ENCODE measurements at places on chromosomes 3 and 15.
A peak's percentile ranks its signal among the peaks of the same experiment; 100 is the strongest.

DNA sequence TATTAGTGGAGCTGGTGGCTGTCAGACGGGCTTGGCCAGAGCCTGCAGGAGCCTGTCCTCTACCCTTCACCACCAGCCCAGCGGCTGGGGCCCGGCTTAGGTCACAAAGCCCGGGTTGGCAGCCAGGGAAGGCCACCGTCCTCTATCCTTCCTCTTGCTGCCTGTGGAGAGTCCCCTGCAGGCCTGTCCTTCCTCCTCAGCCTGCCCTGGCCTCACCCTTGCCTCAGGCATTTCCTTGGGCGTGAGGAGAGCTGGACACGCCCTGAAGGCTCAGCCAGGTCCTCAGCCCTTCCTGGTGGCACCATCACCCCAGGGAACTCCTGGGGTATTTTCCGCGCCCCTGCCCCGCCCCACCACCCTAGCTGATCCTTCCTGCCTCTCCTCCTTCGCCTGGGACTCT is 7.7 kb downstream of the CHAC1 start:
- no peak for DNase-seq

DNA sequence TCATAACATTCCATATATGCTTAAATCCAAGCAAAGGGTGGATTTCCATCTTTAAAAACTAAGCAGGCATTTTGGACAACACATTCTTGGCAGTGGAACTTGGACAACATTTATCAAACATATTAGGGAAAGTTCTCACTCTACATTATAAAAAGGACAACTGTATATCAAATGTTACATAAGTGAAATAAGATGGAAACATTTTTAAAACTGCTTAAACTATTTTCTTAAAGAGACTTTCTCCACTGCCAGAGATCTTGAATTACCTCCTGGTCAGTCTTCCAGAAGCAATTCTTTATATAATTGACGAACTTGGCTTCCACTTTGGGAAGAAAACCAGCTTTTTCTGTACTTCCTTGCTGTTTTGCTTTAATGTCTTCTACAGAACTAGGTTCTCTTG is 109.3 kb downstream of the NEO1 start:
- DNase-seq: no peak

- no peak for DNase-seq
These were observed 11.3 kb upstream of the TMEM87A start for GRCh38 chr15:42284551-42284950.

DNA sequence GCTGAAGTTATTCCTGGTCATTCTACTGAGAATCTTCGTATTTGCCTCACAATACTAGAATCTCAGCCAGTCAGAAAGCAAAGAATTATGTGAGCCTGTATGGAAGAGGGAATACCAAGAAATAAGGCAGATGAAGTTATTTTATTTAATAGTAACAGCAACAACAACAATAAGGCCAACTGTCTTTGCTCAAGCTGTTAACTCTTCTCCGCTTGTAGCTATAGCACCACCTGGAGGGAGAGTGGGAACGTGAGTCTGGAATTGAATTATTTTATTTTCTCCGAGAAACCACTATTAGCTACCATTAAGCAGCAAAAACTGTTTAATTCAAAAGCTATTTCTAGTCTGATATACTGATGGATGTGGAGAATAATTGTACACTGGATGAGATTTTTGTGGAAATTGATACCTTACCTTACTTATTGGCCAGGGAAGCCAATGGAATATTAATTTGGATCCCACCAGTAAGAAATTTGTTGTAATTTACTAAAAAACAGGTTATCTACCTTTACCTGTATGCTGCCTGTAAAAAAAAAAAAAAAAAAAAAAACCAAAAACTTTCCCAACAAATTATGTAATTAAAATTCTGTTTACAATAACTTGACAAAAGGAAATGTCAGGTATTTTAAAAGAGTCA is 50.1 kb downstream of the CALML4 start:
- peak; percentile 25 for DNase-seq

- DNase-seq: no peak
These were observed 369.0 kb downstream of the ULK4 start for GRCh38 chr3:41592753-41593510.

DNA sequence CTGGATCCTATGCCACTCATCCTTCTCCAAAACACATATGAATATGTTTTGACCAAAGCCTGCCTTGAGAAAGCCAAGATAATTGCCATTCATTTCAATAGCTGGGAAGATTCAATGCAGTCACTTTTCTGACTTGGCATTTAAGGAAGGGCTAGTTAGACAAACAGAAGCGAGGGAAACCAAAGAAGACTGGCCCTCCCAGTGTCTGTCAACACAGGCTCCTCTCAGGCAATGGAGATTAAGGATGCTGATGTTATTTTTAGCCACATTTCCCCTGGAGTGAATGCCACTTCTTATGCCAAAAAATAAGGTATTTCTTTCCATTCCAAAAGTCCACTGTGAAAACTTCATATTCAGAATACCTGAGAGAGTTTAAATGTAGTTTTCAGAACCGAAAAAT is 101.7 kb downstream of the P3H2 start:
- DNase-seq: no peak

- DNase-seq: no peak
These were observed 29.4 kb downstream of the GAP43 start for GRCh38 chr3:115652738-115653137.

DNA sequence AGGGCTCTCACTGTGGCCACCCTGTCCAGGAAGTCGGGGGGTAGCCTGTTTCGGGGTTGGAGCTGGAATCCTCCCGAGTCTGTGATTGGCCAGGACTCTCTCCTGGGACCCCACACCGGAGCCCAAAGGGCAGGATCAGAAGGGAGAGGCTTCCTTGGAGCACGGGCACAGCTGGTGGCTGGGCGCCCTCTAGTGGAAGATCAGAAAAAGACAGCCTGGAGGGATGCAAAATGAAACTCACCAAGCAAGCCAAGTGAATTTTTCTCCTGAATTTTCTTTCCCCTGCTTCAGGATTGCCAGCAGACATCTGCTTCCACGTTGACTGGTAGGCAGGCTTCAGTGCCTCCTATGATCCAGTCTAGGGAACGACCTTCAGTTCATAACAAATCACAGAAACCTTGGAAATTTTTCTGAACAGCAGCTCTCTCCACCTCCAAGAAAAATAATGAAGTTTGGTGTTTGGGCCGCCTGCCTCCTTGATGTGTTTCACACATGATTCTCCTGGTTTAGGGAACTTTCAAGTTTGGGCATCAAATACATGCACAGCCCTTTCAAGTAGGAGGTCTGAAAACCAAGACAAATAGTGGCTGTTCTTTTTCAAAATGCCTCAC is 224.6 kb downstream of the VPS13C start:
- peak; percentile 17 for DNase-seq

DNA sequence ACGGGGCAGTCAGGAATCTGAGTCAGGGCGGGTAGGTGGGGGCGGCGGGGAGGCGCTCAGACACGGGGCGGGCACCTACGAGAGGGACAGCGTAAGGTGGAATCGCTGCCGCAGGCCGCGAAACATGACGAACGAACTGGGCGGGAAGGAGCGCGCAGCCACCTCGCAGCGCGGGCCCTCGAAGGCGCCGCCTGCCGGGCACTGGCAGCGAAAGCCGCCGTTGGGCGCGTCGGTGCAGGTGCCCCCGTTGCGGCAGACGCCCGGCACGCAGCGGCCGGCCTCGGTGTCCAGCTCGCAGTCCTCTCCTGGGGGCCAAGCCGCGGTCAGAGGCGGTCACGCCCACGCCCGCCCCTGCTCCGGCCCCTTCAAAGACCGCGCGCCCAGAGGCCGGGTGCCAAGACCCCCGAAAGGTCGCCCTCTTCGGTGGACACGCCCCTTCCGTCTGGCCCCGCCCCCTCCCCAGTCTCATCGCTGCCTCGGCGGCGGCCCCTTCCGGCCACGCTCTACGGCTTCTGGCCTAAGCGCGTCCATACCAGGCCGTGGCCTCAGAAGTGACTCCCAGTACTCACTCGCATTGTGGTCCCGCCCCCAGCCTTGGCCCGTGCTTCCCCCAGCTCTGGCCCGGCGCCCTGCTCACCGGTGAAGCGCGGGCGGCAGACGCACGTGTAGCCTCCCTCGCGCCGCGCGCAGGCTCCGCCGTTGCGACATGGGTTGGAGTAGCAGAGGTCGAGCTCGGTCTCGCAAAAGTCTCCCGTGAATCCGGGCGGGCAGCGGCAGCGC is 6.4 kb downstream of the CELSR3 start:
- DNase-seq: no peak

DNA sequence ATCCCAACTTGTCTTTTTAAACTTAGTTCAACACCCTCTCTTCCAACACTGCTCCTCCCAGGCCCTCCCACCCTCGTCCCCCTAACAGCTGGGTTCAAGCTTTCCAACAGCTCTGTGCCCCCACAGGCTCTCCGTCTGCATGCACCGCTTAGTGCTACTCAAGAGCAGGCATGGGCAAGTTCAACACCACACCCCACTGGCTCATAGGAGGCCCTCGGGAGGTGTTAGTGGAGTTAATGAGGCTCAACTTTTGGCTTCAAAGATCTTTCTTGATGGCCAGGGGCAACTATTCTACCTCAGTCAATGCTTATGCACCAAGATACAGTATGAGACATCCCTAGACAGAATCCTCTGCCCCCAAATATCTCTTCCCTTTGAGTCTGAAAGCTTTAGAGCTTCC is 114.4 kb downstream of the ANP32A start:
- DNase-seq: no peak

DNA sequence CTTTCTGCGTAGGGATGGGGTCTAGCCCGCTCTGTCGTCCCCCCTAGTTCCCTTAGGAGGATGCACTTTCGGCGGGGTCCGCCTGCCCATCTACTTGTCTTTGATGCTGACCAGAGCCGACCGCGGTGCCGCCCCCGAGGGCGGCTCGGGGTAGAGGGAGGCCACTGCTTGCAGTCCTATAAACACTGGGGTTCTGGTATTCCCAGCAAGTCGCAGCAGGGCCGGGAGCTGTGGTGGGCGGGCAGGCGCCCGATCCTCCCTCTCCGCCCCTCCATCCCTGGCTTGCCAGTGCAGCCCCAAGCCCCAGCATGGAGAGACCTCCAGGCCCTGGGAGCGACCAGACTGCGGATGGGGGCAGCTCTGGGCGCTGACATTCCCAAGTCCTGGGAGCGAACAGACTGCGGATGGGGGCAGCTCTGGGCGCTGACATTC is 830 bp downstream of the SEMA4B start:
- DNase-seq: no peak

- no peak for DNase-seq
These were observed 534.6 kb upstream of the ROBO2 start for GRCh38 chr3:76505202-76505845.

DNA sequence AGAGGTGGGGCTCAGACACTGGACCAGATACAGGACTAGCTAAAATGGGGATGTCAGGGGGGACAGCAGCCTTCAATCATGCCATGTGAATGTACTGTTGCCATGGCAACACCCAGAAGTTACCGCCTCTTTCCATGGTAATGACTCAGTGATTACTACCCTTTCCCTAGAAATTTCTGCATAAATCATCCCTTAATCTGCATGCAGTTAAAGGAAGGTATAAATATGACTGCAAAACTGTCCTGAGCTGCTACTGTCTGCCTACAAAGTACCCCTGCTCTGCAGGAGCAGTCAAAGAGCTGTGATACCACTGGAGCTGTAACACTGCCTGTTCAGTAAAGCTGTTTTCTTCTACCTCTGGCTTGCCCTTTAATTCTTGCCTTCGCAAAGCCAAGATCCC is 168.2 kb downstream of the PEAK1 start:
- no peak for DNase-seq

- DNase-seq: no peak
These were observed 9.2 kb downstream of the ALPK3 start for GRCh38 chr15:84826369-84826823.

GRCh38 chr3:48156163-48156562 is 32.1 kb downstream of the CDC25A start:
- DNase-seq: no peak

- no peak for DNase-seq
These were observed 198.8 kb downstream of the KLHL25 start for GRCh38 chr15:85595804-85596536.

DNA sequence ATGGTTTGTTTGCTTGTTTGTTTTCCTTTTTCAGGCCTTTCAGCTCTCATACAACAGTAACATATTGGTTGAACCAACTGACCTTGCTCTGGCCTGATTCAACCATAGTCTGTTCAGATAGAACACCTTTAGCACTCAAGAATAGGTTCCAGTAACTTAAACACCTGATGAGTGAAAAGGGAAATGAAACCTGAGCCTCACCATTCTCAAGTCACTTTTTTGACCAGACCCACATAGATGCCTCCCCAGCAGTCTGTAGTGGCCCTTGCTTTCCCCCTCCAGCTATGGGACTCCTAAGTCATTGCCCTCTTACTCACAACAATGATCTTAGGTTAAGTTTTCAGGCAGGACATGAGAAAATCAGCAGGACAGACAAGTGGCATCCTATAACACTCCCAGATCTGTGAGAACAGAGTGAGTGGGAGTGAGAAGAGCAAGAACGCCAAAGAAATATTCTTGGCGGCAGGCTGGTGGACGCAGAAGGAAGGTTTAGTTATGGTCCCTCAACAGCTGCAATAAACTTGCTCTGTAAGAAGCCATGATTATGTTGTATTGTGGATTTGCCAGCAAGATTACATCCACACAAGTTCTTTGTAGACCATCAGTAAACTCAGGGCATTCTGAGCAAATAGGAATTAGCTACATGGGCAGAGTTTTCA is 367.5 kb downstream of the MECOM start:
- no peak for DNase-seq

DNA sequence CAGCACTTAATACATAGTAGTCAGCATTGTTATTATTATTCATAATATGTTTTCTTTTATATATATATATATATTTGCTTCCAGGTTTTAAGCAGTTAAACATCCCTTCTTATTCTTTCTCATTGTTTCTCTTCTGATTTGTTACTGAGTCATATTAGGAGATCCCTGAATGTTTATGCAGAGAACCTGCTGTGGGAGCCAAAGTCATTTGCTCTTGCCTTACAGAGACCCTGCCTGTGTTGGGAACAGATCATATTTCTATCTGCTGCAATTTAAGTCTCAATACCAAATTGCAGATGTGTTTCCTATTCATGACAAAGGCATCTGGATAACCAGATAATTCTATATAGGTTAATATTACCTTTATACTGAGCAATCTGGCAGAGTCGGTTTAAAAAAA is 323.0 kb upstream of the UMPS start:
- DNase-seq: no peak

DNA sequence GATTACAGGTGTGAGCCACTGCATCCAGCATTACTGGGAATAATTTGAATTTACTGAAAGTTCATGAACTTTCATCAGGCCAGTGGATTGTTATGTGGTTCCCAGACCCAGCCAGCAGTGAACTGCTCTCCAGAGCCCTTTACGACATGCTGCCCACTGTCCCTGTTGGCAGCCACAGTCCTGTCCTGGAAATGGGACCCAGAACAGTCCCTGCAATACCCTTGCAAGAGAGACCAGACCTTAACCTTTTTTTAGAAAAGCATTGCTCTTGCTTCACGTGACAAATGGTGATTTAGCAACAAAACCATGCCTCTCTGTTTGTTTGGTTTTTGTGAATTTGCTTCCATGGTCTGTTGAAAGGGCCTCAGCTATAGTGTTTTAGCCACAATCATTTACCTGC is 367.3 kb upstream of the C2CD4B start:
- DNase-seq: no peak

GRCh38 chr15:55231455-55231854 is 34.7 kb upstream of the RSL24D1 start:
- DNase-seq: no peak

DNA sequence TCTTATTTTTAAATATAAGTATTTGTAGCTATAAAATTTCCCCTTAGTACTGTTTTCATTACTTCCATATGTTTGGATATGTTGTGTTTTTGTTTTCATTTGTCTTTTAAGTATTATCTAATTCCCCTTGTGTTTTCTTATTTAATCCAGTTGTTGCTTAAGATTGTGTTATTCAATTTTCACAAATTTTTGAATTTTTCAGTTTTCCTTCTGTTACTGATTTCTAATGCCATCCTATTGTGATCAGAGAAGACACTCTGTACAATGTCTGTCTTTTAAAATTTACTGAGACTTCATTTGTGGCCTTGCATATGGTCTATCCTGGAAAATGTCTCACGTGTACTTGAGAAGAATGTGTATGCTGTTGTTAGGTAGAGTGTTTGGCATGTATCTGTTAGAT is 795.6 kb upstream of the CFAP20DC start:
- DNase-seq: no peak
